Activated T-helper 9 cell treated with anti-CD3 and anti-CD28 coated beads, Interleukin-2, amount 50 U/mL, for 16 hours (primary cell): ENCODE measurements at places on chromosomes 2 and 18.
A peak's percentile ranks its signal among the peaks of the same experiment; 100 is the strongest.

DNA sequence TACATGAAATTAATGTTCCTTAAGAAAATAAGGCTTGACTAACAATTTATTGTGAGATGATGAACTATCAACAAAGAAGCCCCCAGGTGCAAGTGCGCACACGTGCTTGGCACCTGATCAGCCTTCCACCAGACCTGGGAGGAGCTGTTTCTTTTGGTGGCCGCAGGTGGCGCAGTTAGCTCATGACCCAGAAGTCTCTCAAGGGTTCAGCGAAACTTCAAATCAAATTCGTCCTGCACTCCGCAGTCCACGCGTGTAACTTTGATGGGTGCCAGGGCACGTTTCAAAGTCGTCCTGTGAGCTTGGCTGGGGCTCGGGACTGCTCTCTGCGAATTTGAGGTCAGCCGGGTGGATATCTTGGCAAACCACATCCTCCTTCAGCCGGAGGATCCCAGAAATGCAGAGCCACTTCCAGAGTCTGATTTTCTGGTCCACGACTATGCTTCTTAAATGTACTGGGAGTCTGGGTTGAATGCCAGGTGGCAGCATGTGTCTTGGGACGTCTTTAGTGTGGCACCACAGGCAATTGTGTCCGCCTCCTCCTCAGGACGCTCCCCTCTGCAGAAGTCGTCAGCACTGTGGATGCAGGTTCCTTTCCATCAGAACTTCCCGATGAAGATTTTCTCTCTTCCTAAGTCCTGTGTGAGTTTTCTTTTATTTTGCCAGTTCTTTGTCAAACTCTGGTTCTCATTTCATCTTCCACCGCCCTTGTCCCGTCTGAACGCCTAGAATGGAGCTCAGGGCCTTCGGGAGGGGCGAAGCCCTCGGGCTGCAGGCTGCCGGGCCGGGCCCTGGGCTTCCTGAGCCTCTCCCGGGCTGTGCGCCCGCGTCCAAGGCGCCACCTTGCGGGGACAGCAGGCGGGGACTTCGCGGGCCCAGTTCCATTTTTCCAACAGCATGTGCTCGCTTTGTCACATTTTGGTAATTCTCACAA lies 61.3 kb upstream of the RAPGEF4 start:
- DNase-seq: peak; percentile 4

DNA sequence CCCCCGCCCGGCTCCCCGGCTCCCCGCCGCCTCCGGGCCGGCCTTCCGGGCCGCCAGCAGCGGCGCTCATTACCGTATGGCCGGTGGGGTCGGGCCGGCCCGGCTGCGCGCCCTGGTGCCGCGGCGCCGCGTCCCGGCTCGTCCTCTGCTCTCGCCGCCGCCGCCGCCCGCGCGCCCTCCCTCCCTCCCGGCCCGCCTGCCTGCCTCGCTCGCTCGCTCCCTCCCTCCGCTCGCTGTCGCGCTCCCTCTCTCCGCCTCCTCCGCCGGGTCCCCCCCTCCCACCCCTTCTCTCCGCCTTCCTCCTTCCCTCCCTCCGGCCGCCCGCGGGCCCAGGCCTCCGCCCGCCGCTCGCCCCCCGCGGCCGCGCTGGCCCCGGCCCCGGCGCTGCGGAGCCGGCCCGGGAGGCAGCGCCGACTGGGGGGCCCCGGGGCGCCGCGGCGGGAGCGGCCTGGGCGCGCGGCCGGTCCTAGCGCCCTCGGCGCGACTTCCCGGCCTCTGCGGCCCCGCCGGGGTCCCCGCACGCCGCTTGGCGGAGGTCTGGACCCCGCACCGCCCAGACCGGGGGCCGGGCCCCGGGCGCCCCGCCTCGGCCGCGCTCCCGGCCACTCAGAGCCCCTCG lies at the start of gene DNMT3A:
TSS of gene DNMT3A (minus strand) at position 173 of the 619 bp plus-strand sequence. CDS start 27,941 bp downstream, outside the sequence.
- peak; percentile 48 for DNase-seq

- DNase-seq: no peak
These were observed 308.2 kb downstream of the PIEZO2 start for GRCh38 chr18:10841203-10841602.

- peak; percentile 25 for DNase-seq
These were observed 114.8 kb downstream of the PLB1 start for GRCh38 chr2:28610583-28611201.

- no peak for DNase-seq
These were observed 129.9 kb upstream of the RMP24 start for GRCh38 chr18:35842536-35842935.

- DNase-seq: no peak
These were observed 147.6 kb downstream of the ESCO1 start for GRCh38 chr18:21452796-21453510.

- DNase-seq: no peak
These were observed 22.8 kb upstream of the LYPD1 start for GRCh38 chr2:132692816-132693215.

- no peak for DNase-seq
These were observed 1.9 kb upstream of the OTOS start for GRCh38 chr2:240142256-240142775.

DNA sequence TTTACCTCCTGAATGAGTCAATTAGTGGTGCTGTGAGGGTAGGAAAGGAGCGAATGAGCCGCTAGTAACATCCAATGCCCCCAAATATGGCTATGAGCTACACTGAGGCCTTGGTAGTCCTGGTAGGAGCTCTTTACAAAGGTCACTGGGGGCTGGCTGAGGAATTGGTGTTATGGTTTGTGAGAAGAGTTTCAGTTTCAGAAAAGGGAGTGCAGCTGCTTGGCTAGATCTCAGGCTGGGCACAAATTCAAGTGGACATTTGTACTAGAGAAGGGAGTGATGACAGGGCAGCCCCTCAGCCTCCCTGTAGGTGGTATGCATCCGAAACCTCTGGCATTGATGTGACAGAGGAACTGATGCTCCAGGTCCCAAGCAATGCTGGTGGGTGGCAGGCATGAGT lies 13.9 kb upstream of the PAIP2B start:
- DNase-seq: no peak

DNA sequence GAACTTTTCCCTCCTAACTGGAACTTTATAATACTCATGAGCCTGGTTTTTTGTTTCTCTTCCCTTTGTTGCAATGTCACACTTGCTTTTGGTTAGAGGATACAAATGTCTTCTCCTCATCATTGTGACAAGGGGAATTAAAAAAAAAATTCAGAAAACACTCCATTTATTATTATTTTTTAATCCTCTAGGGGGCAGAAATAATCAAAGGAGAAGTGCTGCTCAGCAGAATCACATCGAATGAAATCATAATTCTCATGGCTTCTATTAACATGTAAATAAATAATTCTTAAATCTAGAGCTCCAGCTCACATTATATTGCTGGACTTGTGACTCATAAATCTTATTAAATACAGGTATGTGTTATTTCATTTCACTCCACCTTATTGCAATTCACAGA lies 273.8 kb downstream of the TRIB2 start:
- no peak for DNase-seq

- DNase-seq: no peak
These were observed 113.1 kb upstream of the HAAO start for GRCh38 chr2:42905341-42906110.

DNA sequence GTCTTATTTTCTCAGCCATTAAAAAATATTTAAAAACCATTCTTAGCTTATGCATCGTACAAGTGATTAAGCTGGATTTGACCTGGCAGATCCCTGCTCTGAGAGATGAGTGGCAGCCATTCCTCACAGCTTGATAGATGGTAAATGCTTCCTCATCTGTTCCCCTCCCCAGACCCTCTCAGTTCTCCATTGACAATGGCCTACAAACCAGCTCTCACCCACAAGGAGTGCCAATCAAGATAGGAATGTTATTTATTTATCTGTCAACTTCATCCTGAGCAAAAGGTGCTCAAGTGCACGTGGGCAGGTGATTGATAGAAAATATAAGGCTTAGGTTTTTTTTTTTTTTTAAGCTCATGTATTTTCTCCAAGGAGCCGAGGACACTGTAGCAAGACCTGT lies 98.7 kb upstream of the FAM136A start:
- DNase-seq: no peak

DNA sequence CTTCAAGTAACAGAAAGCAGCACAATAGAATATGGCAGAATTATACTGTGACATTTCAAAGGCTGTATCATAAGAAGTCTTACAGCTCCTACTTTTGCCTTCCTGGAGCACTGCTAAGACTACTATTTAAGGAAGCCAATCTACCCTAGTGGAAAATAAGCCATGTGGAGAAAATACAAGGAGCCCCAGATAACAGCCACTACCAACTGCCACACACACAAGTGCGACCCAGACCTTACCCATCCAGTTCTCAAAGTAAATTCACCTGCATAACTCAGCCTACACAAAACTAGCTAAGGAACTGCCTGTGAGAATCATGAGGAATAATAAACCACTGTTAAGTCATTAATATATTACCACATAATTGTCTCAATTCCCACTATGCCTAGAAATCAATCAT lies 66.4 kb downstream of the USP34 start:
- DNase-seq: no peak

GRCh38 chr2:12597610-12598009 lies 119.1 kb upstream of the TRIB2 start:
- no peak for DNase-seq

DNA sequence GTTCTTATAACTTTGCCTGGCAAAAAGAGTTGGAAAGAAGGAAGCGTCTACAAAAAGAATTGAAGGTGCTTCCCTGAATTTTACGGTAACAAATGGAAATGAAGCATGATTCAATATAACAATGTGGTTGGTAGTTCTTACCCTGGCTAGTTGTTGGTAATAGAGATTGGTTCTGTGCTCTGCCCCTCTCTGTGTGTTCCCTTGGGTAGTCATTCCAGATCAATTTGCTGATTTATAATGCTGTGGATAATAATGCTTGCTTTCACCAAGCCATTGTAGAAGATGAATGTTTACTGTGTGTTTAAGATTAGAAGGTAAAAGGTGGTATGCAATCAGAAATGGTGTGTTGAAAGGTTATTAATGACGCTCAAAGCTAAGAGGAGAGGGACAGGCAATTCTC lies 577.8 kb upstream of the NXPH2 start:
- no peak for DNase-seq

DNA sequence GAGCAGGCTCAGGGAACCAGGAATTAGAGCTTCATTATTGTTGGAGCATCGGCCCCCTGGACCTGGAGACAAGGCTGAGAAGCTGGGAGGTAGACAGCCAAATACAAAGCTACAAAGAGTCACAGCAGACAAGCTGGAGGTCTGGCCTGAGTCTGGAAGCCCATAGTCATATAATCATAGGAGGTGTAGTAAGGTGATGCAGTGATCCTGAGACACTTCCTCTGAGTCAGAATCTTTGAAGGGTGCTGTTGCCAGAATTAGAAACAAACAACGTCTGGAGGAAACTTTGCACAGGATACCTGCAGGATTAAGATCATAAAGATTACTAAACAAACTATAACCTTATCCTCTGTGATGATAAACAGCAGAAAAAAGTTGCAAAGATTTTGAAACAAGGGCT lies 213.8 kb downstream of the DSC3 start:
- no peak for DNase-seq

- no peak for DNase-seq
These were observed 57.6 kb downstream of the PTH2R start for GRCh38 chr2:208464205-208464604.

GRCh38 chr2:171515672-171516298 lies 6.5 kb upstream of the CYBRD1 start:
- no peak for DNase-seq

DNA sequence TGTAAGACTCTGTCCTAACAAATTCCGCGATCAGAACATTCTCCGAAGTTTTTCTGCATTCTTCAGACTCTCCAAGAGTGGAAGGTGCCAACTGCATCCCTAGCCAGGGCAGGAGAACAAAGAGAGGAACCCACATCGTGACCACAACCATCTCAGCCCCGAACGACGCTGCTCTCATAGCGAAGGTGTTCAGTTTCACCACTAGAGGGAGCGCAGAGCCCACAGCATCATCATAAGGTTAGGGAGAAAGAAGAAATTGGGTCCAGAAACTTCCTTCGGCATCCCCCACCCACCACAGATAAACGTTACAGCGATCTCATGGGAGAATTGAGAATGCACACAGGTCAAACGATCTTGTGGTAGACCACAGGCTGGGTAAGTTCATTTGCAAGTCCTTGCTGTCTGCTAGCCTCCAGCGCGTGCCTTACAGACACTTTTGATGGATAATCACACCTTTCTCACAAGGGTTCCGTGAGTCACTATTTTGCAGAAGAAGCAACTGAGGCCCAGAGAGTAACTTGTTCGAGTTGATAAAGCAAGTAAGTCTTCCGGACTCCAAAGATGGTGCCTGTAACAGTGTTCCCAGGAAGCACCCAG lies 53.7 kb upstream of the ARL4C start:
- peak; percentile 5 for DNase-seq

DNA sequence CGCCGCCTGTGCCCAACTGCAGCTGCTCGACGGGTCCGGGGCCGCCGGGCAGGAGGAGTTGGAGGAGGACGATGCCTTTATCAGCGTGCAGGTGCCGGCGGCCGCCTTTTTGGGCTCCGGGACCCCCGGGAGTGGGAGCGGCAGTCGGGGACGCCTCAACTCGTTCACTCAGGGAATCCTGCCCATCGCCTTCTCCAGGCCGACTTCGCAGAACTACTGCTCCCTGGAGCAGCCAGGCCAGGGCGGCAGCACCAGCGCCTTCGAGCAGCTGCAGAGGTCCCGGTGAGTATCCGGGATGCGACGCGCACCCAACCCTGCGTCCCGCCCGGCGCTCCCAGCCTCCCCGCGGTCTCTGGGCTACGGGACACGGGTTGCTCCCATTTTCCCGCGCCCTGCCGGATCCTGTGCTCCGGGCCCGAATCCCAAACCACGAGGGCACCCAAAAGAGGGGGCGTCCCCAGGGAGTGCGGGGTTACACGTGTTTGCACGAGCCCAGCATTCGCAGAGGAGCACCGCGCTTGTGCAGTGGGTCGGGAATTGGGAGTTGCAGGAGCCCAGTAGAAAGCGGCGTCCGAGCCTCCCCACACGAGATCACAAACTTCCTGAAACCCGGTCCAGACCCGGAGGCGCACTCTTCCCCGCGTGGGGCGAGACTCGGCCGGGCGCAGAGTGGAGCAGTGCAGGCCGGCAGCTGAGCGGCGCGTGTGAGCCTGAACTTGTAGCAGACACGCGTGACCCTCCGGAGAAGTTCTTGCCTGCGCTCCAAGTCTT lies 1.2 kb downstream of the CABLES1 start:
- no peak for DNase-seq

GRCh38 chr18:57889841-57890240 lies 86.7 kb upstream of the ATP8B1 start:
- no peak for DNase-seq

DNA sequence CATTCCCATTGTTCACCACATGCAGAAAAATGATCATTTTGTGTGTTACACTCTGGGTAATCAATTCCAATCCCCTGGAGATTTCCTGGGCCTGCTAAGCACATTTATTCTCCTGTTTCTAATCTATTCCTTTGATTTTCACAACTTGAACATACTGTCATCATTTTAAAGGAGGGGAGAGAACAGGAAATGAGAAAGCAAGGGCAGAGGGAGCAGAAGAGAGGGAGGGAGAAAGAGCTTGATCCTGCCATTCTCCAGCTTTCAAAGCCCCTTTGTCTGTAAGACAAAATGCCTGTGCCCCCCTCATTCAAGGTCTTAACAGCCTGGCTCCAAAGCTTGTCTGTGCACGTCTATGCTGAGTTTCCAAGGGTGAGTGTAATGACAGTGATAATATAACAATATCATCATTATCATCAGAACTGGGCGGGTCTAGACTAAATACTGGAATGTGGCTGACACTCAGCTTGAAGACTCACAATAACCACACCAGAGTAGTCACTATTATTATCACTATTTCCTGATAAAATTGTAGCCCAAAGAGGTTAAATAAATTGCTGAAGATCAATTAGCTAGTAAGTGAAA lies 164.4 kb upstream of the KLHL29 start:
- no peak for DNase-seq
